ENCODE measurements at places on chromosomes 2 and 18.

- DNase-seq = no peak
These were observed 530.3 kb upstream of the MEX3C start for GRCh38 chr18:51727780-51728179.

GRCh38 chr2:218827701-218828476 lies 3.7 kb downstream of the PRKAG3 start:
- DNase-seq = no peak

DNA sequence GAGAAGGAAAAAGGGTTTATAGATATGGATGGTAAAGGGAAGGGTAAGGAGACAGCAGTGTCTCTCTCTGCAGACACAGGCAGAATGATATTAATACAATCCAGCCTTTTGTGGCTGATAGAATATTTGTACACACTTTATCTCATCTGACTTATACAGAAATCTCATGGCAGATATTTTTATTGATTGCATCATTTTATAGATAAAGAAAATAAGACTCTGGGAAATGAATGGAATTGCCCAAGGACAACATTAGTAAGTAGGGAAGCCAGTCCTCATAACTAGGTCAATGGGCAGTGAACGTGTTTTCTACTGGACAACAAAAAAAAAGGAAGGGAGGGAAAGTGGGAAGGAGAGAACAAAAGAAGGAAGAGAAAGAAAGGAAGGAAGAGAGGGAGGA lies 236.4 kb upstream of the EPHA4 start:
- DNase-seq = no peak

DNA sequence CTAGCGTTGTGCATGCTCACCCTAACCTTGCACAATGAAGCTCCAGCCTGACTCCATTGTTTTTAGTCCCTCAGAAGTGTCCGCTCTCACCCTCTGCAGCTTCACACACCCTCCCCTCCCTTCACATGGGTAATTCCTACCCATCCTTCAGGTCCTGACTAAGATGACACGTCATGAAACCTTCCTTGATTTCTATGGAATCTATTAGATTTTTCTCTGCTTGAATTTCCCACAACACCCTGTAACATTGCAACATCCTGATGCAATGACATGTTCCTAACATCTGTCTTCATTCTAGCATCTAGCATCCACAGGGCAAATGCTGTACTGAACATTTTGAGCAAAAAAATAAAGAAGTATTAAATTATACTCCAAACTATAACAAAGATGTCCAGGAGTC lies 77.0 kb upstream of the PID1 start:
- no peak for DNase-seq

GRCh38 chr18:77320971-77321559 lies 71.4 kb downstream of the GALR1 start:
- DNase-seq = no peak
